ENCODE measurements at places on chromosomes 6 and 20.

GRCh38 chr6:134022650-134023049, 29.8 kb downstream of the SLC2A12 start:
- DNase-seq, result no peak

- no peak for DNase-seq
Observed at GRCh38 chr20:48155268-48155667, 370.0 kb upstream of the SULF2 start.

- DNase-seq, result no peak
Observed at GRCh38 chr6:32194825-32195651, 2.6 kb upstream of the GPSM3 start.

- DNase-seq, result no peak
Observed at GRCh38 chr6:42047213-42047590, 3.1 kb upstream of the TAF8 start.

- no peak for DNase-seq
Observed at GRCh38 chr6:15796844-15797243, 134.0 kb upstream of the DTNBP1 start.

DNA sequence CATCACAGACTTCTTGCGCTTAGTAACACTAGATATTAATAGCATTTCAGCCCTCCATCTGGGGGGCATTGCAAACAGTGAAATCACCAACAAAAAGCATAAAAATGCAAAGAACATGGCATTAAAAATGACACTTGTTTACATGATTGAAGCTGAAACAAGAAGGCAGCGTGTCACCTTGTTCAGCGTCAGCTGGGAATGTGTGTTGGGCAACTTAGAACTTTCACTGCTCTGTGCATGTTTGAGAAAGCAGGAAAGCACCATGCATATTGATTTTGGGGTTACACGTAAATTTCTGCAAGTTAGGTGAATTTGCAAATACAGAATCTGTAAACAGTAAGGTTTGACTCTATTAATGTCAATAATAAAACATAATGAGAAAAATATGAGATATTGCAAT, 162.9 kb downstream of the SOX4 start:
- no peak for DNase-seq

DNA sequence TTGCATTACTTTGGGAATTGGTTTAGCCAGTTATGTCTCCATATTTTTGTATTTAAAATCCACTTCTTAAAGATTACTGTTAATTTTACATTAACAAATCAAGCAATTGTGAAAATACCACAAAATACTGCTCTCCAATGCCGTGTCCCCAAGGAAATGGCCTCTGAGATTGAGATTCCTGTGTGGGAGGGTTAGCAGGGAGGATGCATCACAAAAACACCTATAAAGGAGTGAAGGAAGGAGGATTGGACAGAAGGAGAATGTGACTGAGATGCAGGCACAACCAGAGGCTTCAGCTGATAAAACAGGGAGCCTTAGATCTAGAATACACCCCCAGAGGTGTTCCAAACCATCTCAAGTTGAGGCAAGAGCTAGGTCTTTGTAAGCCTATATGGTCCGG, 34.2 kb upstream of the NKAIN2 start:
- DNase-seq, result no peak

GRCh38 chr6:56986611-56987010, 31.7 kb downstream of the BEND6 start:
- no peak for DNase-seq

DNA sequence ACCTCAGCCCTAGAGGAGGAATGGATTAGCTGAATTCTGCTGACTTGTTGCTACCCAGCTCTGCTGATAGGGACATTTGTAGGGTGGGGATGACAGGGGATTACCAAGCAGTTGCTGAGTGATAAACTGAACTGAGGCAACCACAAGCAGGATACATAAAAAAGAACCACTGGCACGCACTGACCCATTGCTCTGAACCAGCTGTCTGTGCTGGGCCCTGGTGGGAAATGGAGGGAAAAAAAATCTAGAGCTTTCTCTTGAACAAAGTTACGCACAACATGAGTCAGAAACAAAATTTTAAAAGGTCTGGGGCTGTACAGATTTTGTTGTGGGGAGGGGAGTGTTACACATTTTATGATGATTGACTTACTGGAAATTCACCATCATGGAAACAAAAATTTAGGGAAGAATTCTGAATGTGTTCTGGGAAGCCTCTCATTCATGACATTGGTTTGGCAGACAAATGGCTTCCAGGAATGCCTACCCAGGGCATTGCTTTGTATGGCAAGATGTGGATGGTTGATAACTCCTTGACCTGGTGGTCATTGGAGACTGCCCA, 37.7 kb downstream of the FOXO3 start:
- no peak for DNase-seq

GRCh38 chr20:50715694-50716093, 15.7 kb upstream of the PARD6B start:
- no peak for DNase-seq

DNA sequence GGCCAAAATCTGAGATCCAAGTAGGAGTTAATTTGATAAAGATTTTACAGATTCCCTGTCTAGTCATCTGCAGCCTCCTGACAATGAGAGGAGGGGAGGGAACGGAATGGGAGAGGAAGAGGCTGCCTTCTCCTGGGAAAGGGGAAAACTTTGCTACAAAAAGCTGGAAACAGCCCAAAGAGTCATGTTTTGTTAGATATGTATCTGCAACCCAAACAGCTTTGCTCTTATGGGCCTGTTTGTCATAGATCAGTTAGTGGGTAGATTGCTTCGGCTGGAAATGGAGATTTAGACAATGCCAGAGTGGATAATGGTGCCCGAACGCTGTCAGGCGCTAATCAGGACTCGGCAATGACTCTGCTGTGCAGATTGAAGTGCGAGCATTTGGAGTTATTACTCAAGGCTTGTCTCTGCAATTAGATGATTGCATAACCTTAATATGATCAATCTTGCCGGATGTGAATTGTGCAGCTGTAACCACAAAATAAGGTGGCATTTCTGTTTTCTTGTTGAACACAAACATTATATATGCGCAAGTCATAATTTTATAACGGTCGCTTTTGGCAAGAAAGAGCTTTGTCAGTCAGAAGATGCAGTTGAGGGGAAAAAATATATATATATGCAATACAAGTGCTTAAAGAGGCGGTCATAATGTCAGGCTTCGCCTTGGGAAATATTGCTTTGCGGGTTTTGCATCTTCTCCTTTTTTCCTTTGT, 92.4 kb upstream of the MAFB start:
- DNase-seq, result no peak

GRCh38 chr6:2688401-2689064, 62.2 kb downstream of the MYLK4 start:
- DNase-seq, result no peak

- no peak for DNase-seq
Observed at GRCh38 chr6:680666-681340, 12.1 kb downstream of the EXOC2 start.

DNA sequence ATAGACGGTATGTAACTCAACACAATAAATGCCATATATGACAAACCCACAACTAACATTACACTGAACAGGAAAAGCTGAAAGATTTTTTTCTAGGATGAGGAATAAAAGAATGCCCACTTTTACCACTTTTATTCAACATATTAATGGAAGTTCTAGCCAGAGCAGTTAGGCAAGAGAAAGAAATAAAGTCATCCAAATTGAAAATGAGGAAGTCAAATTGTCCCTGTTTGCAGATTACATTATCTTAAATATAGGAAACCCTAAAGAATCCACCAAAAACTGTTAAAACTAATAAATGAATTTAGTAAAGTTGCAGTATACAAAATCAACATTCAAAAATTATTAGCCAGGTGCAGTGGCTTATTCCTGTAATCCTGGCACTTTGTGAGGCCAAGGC, 24.6 kb upstream of the ADGB start:
- DNase-seq, result no peak

- DNase-seq, result no peak
Observed at GRCh38 chr6:68196645-68197044, 438.4 kb upstream of the ADGRB3 start.
